CD8-positive, alpha-beta T cell (primary cell): ENCODE measurements at places on chromosomes 13 and 19. TPM values are rescaled to one million over a fixed set of nuclear protein-coding genes. Genes with fewer than 3 reads are reported as not detected.

SIGLEC5 gene
- total RNA-seq = not detected

PCP2 gene
- total RNA-seq = 1.1 TPM

KIR2DL4 gene
- not detected for total RNA-seq

CD177 gene
- total RNA-seq = not detected

ZNF681 gene
- total RNA-seq = 1.8 TPM

ZNF525 gene
- total RNA-seq = 25.6 TPM

IRGC gene
- not detected for total RNA-seq

FBN3 gene
- total RNA-seq = 0.03 TPM

MISP gene
- total RNA-seq = not detected

DKKL1 gene
- total RNA-seq = not detected

BRD4 gene
- 123 TPM for total RNA-seq

VSTM1 gene
- total RNA-seq = not detected

RNF225 gene
- 0.76 TPM for total RNA-seq

SMAD9 gene
- not detected for total RNA-seq

PDCD5 gene
- 26.6 TPM for total RNA-seq

CD209 gene
- not detected for total RNA-seq

ZSCAN5A gene
- total RNA-seq = 4.6 TPM

ZNF665 gene
- 1.5 TPM for total RNA-seq

ZFP36 gene
- 1,672 TPM for total RNA-seq

FPR1 gene
- total RNA-seq = not detected

CTU1 gene
- total RNA-seq = 1.7 TPM

ATP1A3 gene
- total RNA-seq = 10.2 TPM

FFAR1 gene
- 1.4 TPM for total RNA-seq
